ENCODE measurements at places on chromosomes 12 and 14. TPM values are rescaled to one million over a fixed set of nuclear protein-coding genes. Genes with fewer than 3 reads are reported as not detected.

The PSMC1 gene
- total RNA-seq: 93.3 TPM

The ADAM21 gene
- 0.86 TPM for total RNA-seq

The TSPAN19 gene
- not detected for total RNA-seq

The NDRG2 gene
- total RNA-seq: 1.0 TPM

The DHRS2 gene
- not detected for total RNA-seq

The ANKRD13A gene
- total RNA-seq: 64.2 TPM

The C1S gene
- total RNA-seq: 339 TPM

The SYNE3 gene
- total RNA-seq: 10.2 TPM
